ENCODE measurements at places on chromosomes 12 and 14.

GRCh38 chr14:75113932-75114539, 12.8 kb downstream of the NEK9 start:
- no peak for DNase-seq

DNA sequence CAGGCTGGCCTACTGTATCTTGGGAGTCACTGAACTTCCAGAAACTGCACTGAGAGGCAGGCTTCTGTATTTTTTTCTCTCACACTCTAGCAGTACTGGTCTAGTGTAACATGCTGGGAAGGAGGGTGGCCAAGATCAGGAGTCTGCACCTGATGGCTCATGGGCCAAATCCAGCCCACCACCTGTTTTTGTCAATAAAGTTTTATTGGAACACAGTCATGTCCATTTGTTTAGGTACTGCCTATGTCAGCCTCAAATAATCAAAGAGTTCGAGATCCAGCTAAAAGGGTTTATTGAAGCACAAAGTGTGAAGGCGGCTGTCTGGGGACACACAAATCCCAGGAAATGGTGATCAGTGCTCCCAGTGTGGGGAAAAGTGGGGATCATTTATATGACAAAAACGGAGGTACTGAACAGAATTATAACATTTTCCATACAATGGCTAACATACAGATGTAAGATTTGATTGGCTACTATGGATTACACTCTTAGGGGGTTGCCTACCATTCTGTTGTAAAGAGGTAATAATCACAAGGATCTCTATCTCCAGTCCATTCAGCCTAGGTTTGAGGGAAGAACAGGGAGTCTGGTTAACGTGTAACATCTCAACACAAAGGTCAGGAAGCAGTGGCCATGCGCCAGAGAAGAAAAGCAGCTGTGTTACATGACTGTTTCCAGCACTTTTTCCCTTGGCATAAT, 12.9 kb downstream of the USP30 start:
- DNase-seq: no peak

GRCh38 chr12:52419656-52420055, 13.5 kb upstream of the KRT82 start:
- DNase-seq: no peak

DNA sequence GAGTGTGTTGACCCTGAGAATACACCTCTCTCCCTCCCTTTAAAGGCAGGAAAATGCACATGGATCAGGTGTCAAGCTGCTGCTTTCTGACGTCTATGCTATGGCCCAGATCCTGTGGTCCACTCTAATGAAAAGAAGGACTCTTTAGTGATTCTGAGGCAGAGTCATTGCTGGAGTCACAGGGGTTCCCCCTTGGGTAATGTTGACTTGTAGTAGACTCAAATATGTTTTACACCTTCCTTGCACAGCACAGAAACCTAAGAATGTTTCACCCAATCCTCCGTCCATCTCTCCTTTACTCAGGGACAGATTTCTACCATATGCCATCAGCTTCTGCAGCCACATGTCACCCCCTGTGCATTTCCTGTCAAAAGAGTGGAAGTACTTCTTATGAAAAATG, 525.4 kb downstream of the TMEM121 start:
- no peak for DNase-seq

GRCh38 chr12:106878804-106879203, 76.9 kb upstream of the TMEM263 start:
- no peak for DNase-seq

GRCh38 chr12:127542931-127543330, 724.0 kb upstream of the TMEM132C start:
- DNase-seq: no peak

- DNase-seq: peak; percentile 39
Observed at GRCh38 chr14:63039866-63040265, 5.4 kb downstream of the KCNH5 start.

- no peak for DNase-seq
Observed at GRCh38 chr12:76106631-76107030, 22.1 kb upstream of the NAP1L1 start.

DNA sequence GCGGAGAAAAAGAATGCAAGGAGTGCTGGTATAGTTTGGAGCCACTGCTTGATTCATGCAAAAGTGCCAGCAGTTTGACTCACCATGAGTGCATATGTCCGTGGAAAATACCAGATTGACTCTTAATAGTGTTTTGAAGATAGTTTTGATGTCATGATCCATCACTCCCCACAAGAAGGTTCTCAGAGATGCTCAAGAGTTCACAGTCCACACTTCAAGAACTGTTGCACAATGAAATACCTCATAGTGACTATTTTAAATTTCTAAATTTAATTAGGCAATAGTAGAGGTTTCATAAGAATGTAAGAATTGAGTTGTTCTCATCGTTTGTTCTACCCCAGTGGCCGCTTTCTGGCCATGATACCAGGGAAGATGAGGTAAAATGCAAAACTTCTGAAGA, 286.6 kb upstream of the RGS6 start:
- no peak for DNase-seq

GRCh38 chr14:101584055-101584859, 23.0 kb downstream of the DIO3 start:
- no peak for DNase-seq

GRCh38 chr14:55881577-55882241, 236.5 kb upstream of the PELI2 start:
- no peak for DNase-seq

GRCh38 chr14:59454139-59454538, 11.0 kb downstream of the GPR135 start:
- DNase-seq: peak; percentile 79

GRCh38 chr12:98370976-98371375, 144.4 kb upstream of the TMPO start:
- DNase-seq: no peak

- DNase-seq: no peak
Observed at GRCh38 chr12:87365423-87365822, 663.8 kb downstream of the C12orf50 start.

- DNase-seq: no peak
Observed at GRCh38 chr14:32375663-32376062, 46.6 kb downstream of the AKAP6 start.

- peak; percentile 94 for DNase-seq
Observed at GRCh38 chr12:57611108-57611826, at the start of gene ARHGEF25. Gene ARHGEF25, plus strand, starts transcription at chr12:57611435. Its CDS starts 460 bp downstream, at chr12:57611895.

- peak; percentile 83 for DNase-seq
Observed at GRCh38 chr14:64762044-64763034, 58.1 kb downstream of the PLEKHG3 start.

- DNase-seq: no peak
Observed at GRCh38 chr12:90925562-90925961, 29.4 kb downstream of the CCER1 start.

DNA sequence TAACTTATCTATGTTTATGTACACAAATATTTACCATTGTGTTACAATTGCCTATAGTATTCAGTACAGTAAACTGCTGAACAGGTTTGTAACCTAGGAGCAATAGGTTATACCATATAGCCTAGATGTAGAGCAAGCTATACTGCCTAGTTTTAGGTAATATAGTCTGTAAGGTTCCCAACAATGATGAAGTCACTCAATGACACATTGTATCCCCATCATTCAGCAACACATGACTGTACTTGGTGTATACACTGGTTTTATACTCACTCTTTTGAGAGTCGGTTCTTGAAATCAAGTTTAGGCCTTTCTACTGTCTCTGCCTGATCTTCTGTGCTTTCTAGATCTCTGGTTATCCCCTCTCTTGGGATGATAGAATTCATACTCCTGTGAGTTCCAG, 5.5 kb downstream of the RNASE1 start:
- DNase-seq: no peak

DNA sequence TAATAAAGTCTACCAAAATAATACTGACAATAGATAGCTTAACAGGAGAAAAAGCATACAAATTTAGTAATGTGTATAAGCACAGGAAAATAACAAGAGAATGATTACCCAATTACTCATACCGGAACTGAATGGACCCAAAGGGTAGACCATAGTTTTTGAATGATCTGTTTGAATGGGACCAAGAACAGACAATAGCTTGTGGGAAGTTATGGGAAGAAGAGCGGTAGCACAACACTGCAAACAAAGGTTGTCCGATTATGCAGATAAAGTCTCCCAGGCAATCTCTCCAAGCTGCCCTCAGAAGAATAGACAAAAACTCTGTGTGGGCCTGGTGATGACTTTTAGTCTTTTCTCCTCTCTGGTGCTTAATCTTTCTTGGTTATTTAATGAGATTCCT, 96.6 kb upstream of the NEDD1 start:
- no peak for DNase-seq

- DNase-seq: no peak
Observed at GRCh38 chr14:59055006-59055405, 133.5 kb upstream of the DAAM1 start.

All from AG08396 (cell line).